ENCODE measurements at places on chromosomes 7 and 10.

- no peak for DNase-seq
Observed at GRCh38 chr7:5519515-5519928, 95.9 kb upstream of the TNRC18 start.

- DNase-seq: no peak
Observed at GRCh38 chr10:95122736-95123135, 53.4 kb upstream of the CYP2C8 start.

DNA sequence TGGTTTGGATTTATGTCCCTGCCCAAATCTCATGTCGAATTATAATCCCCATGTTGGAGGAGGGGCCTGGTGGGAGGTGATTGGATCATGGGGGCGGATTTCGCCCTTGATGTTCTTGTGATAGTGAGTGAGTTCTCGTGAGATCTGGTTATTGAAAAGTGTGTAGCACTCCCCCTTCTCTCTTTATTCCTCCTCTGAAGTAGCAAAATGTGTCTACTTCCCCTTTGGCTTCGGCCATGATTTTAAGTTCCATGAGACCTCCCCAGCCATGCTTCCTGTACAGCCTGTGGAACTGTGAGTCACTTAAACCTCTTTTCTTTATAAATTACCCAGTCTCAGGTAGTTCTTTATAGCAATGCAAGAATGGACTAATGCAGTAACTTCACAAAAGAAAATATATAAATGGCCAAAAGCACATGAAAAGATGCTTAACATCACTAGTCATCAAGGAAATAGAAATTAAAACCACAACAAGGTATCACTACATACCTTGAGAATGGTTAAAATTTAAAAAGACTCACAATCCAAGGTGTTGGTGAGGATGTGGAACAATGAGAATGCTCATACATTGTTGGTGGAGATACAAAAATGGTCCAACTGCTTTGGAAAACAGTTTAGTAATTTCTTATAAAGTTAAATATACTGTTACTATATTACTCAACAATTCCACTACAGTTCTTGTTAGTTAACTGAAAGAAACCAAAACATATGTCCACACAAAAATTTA is 218.7 kb downstream of the SNX10 start:
- no peak for DNase-seq

DNA sequence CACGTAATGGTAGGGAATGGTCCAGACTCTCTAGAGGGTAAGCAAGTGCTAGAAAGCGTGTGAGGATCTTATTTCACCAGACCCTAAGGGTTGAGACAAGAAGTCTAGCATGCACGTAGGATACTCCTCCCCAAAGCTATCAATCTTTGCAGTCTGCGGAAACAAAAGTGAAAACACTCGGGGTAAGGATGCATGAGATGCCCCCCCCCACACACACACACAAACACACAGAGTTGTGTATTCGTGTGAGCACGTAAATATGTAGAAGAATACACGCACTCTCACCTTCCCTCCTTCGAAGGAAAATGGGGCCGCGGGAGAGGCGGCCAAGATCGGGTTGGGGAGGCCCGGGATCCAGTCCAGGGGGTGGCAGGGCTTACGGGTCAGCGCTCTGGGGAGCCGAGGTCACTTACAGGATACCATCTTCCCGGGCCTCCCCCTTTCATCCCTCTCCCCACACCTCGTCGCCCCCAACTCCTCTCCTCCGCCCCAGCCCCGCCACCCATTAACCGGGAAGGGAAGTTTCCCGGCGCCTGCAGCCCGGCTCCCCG is 455 bp downstream of the CUL2 start:
- peak; percentile 61 for DNase-seq

GRCh38 chr10:42984761-42985325 is 92.0 kb upstream of the RET start:
- DNase-seq: no peak

- no peak for DNase-seq
Observed at GRCh38 chr10:26628395-26628794, 69.1 kb upstream of the PDSS1 start.

DNA sequence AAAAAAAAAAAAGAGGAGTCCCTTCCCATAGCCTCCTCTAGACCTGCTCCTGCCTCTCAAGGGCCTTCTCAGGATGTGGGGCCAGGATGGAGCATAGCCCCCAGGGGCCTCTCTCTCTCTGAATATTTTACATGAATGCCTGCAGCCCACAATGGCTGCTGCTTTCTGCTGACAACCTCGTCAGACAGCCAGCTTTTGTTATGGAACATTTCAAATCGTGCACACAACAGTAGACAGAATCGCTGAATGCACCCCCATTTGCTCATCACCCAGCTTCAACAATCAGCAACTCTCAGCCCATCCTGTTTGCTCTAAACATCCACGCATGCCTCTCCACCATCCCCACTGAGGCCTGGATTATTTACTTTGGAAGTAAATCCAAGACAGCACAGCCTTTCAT is 5.4 kb downstream of the PLAC9 start:
- no peak for DNase-seq

- no peak for DNase-seq
Observed at GRCh38 chr10:35466170-35466569, 129.9 kb downstream of the CCNY start.

GRCh38 chr7:50448823-50449222 is 1.3 kb downstream of the FIGNL1 start:
- DNase-seq: no peak

GRCh38 chr7:143979359-143979758 is 20.8 kb upstream of the OR6B1 start:
- DNase-seq: no peak

- DNase-seq: no peak
Observed at GRCh38 chr7:38217672-38218071, 39.6 kb downstream of the STARD3NL start.

DNA sequence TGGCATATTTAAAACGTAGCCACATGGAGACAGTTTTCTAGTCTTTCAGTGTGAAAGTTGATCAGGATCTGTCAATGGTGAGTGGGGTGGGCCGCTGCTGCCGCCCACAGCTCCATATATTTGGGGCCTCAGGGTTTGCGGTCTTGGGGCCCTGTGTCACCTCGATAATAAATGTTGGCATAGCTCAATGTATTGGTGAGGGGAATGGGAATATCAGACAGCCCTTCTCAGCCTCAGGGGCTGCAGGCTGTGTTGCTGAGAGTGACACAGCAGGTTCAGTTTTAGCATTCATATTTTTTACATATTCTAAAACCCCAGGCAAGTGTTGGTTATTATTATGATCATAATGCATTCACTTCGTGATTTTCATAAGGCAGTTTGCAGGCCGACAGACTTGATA is 5.3 kb downstream of the CDH23 start:
- no peak for DNase-seq

GRCh38 chr10:20313665-20314064 is 497.4 kb downstream of the PLXDC2 start:
- no peak for DNase-seq

- no peak for DNase-seq
Observed at GRCh38 chr10:89992575-89992974, 291.2 kb downstream of the KIF20B start.

GRCh38 chr10:114498413-114499111 is 94.3 kb upstream of the AFAP1L2 start:
- no peak for DNase-seq

DNA sequence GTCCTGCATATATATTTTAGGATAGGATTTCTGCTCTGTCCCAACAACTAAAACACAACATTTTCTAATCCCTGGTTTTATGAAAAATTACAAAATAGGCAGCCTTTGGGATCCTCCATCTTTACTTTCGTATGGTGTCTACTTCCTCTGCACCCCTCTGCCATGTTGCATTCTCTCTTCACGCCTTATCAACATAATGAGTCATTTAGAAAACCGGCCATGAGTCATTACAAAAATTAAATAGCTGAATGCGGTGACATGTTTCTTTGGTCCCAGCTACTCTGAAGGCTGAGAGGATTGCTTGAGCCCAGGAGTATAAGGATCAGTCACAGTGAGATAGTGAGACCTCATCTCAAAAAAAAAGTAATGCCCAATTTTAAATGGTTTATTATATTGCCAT is 148.1 kb upstream of the CELF2 start:
- no peak for DNase-seq

DNA sequence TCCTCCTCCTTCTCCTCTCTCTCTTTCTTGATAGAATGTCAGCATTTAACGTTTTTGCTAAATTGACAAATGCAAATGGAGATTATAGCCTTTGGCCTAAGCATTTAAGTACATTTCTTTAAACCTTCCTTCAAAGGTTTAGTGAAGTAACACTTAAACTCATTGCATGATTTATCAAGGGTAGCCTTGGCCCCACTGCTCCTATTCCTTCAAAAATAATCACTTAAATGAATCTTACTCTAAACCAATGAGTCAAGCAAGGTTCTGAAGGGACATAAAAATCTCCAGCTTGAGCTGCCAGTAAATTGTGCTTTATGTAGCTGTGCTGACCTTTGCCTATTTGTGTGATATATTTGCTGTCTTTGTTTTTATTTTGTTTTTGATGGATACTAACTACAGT is 358.5 kb upstream of the AKR1E2 start:
- no peak for DNase-seq

DNA sequence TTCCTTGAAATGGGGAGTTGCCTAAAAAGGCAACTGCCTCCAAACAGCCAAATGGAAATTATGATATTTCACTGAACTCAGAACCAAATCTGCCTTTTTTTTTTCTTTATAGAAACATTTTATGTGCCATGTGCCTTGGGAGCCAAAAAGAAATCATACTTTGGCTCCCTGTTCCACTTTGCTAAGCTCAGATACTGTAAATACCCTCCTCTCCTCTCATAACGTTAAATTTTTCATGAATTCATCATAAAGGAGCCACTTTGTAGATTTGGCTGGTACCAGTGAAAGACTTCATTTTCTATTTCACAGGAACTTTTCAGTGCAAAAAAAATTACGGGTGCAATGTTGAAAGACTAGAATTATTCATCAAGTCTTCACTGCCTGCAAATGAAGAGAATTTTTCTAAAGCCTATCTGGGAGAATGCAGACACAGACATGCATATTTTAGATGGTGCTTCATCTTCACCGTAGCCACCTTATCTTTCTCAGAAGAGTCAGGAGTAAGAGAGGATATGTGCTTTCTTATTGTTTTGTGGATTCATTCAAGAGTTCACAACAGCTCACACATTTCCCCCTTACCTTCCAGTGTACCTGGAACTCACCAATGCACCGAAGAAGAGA is 742.3 kb upstream of the GALNT17 start:
- DNase-seq: no peak

DNA sequence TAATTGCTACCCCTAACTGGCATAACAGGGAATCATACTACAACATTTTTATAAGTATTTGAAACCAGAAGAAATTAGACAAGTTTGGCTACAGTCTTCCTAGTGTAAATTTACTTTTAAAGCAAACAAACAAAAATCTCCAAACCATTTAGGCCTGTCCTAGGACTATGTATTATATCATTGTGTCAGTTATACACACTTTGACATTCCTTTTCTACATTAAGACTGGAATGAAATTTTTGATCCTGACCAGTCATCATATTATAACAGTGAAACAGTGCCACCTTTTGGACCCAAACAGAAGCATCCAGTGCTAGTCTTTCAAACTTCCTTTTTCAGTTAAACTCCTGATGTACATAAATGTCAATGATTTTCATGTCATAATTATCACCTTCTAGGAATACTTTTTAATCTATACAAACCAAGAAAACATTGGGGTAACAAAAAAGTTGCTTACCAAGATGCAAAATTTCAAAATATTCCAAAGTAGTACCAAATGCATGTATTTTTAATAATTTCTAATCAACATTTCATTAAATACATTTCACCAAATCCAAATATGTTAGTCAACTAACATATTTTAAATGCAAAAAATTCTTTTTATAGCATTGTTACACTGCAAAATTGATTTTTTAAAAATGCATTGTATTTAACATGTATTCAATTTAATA is 75.7 kb downstream of the IMMP2L start:
- DNase-seq: no peak

DNA sequence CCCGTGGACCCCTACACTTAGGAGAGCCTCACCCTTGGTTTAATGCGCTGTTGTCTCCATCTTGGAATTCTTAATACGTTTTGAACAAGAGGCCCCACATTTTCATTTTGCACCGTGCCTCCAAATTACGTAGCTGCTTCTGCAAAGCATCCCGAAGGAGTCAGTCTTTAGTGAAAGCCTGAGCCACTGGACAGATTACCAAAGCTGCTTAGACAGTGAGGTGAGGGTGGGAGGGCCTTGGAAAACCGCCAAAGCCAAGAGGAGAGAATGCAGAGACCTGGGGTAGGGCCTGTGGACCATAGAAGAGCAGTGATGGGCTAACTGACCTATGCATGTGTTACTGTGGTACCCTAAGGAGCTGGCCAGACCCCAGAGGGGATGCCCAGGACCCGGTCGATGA is 4.2 kb upstream of the TCAF1 start:
- no peak for DNase-seq

GRCh38 chr7:2151801-2152612 is 80.7 kb downstream of the MAD1L1 start:
- DNase-seq: no peak

DNA sequence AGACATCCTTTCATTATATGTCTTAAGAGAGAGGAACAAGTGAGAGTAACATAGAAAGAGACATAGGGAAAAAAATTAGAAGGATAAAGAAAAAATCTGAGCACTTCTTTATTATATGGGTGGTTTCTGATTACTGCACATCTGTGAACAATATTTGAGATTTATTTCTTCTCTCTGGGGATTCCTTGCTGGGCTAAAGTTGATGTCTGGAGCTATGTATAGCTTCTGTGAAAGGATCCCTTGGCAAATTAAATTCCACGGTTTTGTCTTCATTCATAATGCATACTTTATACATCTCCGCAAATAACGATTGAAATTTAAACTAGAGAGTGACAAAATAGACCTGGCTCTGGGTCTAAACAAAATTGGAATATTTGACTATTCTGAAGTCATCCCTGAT is 232.2 kb upstream of the CTBP2 start:
- no peak for DNase-seq

GRCh38 chr7:36440880-36441279 is 51.2 kb downstream of the ANLN start:
- no peak for DNase-seq

- DNase-seq: no peak
Observed at GRCh38 chr10:45006276-45007030, 5.7 kb downstream of the ZNF22 start.

- no peak for DNase-seq
Observed at GRCh38 chr10:123896246-123896927, 4.8 kb upstream of the CPXM2 start.

DNA sequence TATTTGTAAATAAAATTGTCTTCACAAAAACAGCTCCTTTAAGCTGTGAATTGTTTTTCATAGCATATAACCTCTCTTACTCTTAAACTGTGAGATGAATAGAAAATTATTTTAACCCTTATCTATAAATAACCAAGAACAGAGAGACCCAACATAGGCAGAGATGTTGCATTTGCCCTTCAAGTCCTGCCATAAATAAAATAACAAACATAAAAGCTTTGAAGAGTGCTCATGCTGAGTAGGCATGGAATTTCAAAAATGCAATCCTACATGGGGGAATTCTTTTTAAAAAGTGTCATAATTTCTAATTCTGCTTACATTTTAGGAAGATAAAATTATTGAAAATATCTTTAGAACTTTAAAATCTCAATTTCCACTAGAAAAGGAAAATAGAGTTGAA is 124.1 kb upstream of the FERD3L start:
- DNase-seq: no peak

Measured in CD8-positive, alpha-beta T cell (primary cell).